ENCODE measurements at places on chromosomes 7 and 10.
A peak's percentile ranks its signal among the peaks of the same experiment; 100 is the strongest.

DNA sequence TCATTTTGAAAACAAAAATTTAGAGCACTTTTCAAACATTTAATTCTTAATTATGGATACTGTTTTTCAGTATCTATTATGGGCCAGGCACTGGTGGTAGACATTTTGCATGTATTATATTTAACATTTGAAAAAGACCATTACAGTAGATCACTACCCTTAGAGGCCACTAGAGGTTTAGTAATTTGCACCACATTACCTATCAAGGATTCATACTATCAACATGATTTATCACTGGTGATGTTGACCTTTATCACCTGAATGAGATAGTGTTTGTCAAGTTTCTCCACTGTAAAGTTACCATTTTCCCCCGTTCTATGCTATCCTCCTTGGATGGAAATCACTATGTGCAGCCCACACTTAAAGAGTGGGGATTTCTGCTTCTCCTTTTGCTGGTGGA lies 4.4 kb upstream of the SNX13 start:
- DNase-seq: no peak

- DNase-seq: peak; percentile 82
Observed at GRCh38 chr10:89373916-89374711, 3.7 kb upstream of the IFIT1B start.

- DNase-seq: no peak
Observed at GRCh38 chr7:158388928-158389327, 198.7 kb downstream of the PTPRN2 start.

DNA sequence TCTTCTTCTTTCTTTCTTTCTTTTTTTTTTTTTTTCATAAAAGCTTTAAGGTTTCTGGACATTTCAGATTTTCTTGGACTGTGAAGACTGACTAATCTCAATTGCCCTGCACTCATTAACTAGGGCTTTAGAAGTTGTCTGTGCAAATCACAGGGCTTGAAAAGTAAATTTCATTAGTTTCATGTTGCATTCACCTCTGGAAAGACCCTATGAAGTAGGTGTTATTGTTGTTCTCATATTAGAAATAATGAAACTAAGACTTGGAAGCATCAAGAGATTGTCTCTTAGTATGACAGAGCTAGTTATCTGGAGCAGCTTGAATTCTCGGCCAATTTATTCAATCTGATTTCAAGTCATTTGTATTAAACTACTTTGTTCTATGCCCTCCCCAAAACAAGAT lies 28.2 kb upstream of the SEMA3D start:
- DNase-seq: no peak

GRCh38 chr7:108248418-108248817 lies 118.3 kb upstream of the LAMB4 start:
- DNase-seq: no peak

All from substantia nigra (tissue), 51 donors.